ENCODE measurements at places on chromosomes 7 and 10.

DNA sequence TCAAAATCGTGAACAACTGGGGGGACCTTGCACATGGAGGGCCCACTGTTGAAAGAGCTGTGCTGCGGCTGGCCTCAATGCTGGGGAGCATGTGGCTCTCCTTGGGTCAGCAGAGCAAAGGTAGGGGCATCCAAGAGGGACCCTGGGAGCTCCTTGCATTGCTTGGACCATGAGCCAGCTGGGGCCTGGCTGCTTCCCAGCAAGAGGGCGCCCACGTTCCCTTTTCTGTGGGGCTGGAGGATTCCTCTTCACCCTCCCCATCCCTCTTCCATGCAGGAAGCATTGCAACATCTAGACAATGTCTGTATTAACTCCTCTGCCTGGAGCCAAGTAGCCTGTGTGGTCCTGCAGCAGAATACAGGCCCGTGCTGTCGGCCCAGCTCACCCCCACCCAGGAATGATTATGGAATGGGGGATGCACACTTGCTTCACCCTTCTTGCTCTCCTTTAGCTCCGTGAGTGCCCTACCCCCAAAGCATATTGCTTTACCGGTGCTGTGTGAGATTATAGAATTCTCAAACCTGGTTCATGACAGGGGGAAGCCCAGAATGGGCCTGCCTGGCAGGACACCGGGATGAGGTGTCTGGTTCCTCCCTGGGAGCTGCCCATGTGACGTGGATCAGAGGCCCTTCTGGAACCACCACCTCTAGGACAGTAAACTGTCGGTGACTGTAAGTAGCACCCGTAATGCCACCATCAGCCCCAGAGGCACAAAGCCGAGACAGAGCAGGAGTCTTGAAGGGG lies 61.9 kb downstream of the SYPL1 start:
- no peak for DNase-seq

DNA sequence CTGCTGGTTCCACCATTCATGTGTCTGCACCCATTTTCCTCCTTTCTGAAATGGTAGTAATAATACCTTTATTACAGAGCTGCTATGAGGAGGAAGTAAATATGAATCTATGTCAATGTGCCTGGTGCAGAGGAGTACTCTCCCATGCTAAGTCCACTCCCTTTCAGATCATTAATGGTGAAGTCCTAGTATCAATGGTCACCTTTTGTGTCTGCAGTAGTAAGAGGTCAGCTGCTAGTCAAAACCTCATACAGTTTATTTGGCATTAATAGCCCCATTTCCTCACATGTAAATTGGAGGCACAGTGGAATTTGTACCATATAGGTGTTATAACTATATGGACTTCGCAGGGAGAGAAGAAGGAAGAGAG lies 581.0 kb downstream of the REEP3 start:
- DNase-seq = no peak

DNA sequence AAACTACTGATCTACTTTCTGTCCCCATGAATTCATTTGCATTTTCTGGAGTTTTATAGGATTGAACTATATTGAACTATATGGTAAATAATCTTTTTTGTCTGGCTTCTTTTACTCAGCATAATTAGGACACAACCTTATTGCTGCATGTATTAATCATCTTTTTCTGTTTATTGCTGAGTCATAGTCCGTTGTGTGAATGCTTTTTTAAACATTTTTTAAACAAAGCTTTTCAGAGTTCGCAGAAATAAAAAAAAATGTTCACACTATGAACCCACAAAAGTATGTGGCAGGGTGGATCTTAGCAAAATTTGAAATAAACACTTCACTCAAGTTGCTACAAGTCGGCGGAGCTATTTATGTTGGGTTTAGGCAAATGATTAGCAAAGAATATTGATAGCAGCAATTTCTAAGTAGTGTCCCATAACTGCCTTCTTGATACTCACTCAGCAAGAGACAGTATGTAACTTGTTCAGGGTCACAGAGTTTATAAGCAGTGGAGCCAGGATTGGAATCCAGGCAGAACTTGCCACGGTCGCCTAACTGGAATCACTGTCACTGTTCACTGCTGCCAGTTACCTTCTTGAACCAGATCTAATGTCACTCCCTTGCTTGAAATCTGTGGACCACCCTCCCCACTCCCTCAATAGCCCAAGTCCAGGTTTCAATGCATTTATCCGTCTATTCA lies 5.6 kb downstream of the CH25H start:
- no peak for DNase-seq

GRCh38 chr10:111233439-111233838 lies 156.6 kb downstream of the ADRA2A start:
- DNase-seq = no peak

Data from GM12891 (cell line).